ENCODE measurements at places on chromosomes 3 and 15. TPM values are rescaled to one million over a fixed set of nuclear protein-coding genes. Genes with fewer than 3 reads are reported as not detected.

DNA sequence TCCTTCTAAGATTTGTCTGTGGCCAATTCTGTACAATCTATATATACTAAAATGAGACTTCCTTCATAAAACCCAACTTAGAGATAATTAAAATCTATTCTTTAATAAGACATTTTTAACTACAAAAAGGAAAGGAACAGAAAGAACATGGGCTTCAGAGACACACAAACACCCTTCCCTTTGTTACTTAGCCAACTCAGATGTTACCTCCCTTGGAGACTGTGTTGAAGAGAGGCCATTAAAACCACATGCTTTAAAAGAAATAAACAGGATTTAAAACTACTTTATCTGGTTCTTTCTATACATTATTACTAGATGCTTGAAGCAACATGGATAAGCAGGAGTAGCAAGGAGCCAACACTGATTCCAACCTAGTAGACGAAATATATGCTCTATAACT lies 42.0 kb downstream of the LRRFIP2 start:
- no peak for DNase-seq

- DNase-seq = no peak
Observed at GRCh38 chr3:10485806-10486205, 19.6 kb downstream of the ATP2B2 start.

DNA sequence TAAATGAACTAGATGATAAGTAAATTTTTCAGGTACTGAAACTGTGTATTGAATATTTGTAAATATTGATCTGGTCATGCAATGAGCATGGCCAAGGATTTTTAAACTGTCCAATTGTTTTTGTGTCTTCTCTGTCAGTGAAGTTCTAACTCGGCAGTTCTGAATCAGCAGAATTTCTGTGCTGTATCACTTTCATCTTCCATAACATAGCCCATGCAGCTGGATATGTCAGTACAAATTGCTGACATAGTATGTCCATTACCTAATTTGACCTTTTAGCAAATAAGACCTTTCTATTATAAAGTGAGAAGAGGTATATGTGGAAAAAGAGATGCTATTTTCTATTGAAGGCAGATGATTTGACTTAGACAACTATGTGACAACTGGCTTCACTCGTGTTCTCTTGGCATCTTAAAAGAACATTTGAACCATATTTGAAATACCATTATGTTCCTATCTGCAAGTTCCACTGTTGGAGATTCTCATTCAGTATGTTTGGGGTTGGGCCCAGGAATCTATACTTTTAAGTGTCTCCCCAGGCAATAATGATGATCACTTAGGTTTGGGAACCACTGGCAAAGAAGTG lies 90.4 kb downstream of the CMSS1 start:
- DNase-seq = no peak

GRCh38 chr3:176850498-176850897 lies 346.8 kb downstream of the TBL1XR1 start:
- DNase-seq = no peak

DNA sequence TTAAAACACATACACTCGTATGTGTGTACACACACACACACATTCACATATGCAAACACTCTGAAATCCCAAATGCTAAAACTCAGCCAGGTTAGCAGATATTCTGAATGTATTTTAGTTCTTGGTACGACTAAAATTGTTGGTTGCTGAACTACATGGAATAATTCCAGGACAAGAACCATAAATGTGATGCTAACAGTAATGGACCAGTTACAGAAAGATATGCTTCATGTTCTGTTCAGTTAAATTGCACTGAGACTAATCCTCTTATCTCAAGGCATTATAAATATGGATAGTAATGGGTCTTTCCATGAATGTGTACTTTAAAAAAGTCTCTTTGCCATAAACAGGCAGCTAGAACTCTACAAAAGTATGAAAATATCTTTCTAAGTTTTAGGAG lies 113.3 kb downstream of the FRMD4B start:
- DNase-seq = no peak

DNA sequence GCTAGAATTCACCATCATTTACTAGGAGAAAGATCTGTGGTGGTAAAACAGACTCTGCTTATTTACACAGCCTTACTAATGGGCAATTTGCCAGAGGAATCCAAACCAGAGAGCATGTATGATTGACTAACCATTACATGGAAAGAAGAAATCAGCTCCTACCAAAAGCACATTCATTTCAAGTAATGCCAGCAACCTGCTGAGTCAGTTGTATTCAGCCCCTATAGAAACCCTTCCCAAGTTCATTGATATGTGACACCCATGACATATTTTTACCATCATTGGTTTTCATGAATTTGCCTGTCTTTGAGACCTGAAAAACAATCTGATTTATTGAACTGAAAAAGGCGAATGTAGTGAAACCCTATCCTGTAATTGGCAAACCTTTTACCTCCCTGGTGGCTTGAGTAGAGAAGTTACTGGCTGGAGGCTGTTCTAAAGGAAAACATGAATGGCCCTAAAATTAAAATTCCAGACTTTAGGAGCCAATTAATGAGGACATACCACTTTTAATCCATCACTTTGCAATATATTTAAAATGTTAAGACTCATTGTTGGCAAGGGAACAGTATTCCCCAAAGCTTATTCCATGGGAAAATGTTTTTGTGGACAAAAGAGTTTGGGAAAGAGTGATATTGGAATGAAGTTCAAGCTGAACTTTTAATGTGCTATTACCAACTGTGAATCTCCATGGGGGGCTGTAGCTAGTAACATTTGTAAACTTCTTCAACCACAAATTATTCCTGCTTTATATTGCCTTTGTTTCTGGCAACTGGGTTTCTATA lies 542.9 kb downstream of the FHIT start:
- no peak for DNase-seq

DNA sequence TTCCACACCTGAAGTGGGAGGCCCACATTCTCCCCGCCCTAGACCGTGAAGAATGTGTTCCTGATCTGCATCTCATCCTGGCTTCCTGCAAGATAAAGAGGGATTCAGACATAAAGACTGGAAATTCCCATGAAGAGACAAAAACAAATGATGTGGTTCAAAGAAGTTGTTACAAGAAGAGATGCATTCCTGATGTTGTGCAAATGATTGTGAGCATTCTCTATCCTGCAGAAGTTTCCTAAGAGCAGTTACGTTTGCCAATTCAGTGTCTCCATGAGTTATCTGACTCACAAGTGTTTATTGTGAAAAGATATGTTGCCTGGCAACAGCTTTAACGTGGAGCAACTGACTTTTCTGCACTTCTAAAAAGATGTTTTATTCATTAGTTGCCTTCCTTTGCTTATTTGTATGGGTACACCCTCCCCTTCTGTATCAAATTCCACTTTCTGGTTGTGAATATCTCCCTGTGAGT lies 107.8 kb downstream of the ZIC4 start:
- no peak for DNase-seq

DNA sequence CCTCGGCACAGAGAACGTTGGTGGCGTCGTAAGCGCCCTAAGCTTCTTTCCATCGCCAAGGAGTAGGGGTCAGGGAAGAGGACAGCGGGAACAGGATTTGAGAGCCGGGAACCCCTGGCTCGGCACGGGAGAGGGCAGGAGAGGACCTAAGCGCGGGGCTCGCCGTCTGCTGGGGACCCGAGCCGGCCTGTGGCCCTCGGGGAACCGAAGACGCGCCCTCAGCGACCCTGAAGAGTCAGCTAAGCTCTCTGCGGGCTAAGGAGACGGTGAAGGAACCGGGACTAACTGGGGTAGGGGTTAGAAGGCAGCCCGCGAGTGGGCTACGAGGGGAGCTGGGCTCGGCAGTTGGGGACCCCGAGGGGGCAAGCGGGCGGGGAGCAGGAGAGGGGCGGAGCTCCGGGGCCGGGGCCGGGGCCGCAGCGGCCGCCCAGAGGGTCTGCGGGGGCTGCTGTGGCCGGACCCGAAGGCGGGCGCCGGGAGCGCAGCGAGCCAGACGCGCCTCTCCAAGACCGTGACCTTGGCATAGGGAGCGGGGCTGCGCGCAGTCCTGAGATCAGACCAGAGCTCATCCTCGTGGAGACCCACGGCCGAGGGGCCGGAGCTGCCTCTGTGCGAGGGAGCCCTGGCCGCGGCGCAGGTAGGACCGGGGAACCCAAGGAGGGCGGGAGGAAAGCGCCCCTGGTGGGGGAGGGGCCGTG lies 574 bp downstream of the CASR start:
- no peak for DNase-seq

- DNase-seq = no peak
Observed at GRCh38 chr15:38961456-38961855, 396.8 kb upstream of the RASGRP1 start.

DNA sequence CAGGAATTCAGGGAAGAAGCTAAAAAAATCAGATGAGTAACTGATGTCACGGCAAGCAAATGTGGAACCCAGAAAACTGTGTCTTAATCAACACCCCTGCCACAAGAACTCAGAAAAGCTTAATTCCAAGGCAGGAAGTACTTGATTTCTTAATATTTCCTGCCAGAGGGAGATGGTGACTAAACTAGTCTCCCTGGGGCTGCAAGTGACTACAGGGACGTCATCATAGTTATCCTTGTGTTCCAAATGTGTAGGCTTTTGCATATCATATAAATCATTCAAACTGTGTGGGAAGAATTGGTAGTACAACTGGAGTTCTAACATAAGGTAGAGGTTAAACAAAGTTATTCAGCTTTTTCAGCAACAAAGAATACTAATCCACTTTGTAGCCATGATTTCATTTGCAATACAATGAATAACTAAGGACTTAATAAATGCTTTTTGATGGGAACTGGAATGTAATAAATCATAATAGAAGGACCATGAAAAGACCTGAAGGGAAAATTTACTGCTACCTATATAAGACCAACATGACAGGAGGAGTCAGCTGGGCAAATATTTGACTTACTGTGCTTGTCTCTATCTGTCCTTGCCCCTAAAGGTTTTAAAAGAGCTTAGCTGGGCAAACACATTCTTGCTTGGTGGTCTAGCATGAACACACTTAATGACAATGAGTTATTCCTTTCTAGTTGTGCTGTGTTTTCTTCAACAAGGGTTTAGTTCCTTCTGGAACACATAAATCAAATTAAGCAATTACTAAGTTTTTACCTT lies 76.0 kb upstream of the NECTIN3 start:
- no peak for DNase-seq

GRCh38 chr3:46902188-46902631 lies 24.7 kb downstream of the PTH1R start:
- DNase-seq = no peak

DNA sequence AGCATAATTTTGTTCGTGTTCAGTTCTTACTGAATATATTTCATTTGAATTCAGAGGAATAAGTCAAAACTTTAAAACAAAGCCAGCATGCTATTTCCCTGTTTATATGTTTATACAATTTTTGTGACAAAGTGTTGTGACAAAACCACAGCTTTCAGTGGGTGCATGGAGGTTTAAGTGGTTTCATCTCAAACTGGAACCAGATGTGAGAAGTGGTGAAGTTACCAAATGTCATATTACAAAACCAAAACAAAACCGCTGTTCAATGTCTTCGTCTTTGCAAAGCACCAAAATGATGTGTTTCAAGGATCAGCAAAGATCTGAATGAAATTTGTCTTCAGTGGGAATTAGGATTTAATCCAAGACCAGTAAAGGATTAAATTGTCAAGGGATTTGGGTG lies 59.3 kb upstream of the OSTN start:
- no peak for DNase-seq

DNA sequence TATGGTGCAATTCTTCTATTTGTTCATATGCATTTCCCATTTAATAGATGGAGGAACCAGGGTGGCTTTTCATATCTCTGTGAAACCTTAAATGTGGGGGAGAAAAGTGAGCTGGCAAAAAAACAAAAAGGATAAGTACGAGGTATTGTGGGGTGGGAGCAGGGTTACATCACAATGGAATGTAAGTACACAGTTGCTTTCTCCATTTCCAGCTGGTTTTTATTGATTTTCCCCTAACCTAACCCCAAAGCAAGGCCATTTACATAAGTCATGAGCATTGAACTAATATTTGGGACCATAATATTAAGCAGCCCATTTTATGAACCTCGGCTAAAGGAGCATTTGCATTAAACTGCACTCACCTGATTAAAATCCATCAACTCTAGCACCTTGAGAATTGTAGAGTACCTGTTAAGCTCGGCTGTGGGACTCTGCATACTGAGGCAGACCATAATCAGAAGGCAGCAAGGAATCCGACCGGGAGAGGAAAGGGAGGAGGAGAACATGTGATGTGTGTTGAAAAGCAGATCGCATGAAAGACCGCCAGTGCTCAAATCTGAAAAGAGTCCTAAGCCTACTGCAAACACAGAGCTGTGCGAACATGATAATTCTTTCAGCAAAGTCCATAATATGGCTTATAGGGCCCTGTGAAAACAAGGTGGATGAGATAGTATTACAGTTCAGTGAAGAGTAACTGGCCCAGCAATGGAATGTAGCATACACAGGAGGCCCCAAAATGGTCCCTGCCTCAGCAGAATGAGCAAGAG lies 513.4 kb downstream of the FHIT start:
- no peak for DNase-seq

MAGEF1 gene
- total RNA-seq = 43.3 TPM

IQCF6 gene
- not detected for total RNA-seq

TRH gene
- total RNA-seq = not detected

ITIH4 gene
- total RNA-seq = 10.2 TPM

SCG3 gene
- 0.40 TPM for total RNA-seq

ARHGAP11A gene
- 4.1 TPM for total RNA-seq

ATP2C1 gene
- total RNA-seq = 78.9 TPM

MDFIC2 gene
- not detected for total RNA-seq

CYP8B1 gene
- total RNA-seq = 2.8 TPM

Measured in mucosa of gallbladder (tissue), 1 donor.